Small intestine (tissue), 16 donors: ENCODE measurements at places on chromosomes 12 and 14. TPM values are rescaled to one million over a fixed set of nuclear protein-coding genes. Genes with fewer than 3 reads are reported as not detected.

DNA sequence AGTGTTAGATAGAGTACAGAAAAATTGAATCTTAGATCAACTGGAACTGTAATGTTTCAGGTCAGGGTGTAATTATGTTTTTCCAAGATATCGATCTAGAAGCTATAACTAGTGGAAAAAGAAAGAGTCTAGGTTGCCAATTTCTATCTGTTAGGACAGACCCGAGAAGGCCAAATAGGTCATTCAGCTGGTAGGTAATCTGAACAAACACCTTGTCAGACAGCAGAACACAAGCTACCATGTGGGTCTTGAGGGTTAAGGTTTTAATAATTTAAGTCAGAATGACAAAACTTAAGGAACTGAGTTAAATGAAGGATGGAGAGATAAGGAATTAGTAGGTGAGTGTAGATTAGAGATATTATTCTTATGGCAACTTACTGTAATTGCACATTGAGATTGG, 44.9 kb upstream of the KCNMB4 start:
- no peak overlapping the region for H3K27ac ChIP-seq
- H3K36me3 ChIP-seq = no peaks in the 10 kb centered on the region
- no peaks in the 10 kb centered on the region for H3K4me1 ChIP-seq
- DNase-seq = no peak
- no peak overlapping the region for H3K4me3 ChIP-seq
- H3K27me3 ChIP-seq = no peaks in the 10 kb centered on the region

GRCh38 chr12:124561231-124561630, 6.2 kb downstream of the NCOR2 start:
- H3K27ac ChIP-seq = no peak overlapping the region
- H3K27me3 ChIP-seq = no peaks in the 10 kb centered on the region
- no peak overlapping the region for H3K4me3 ChIP-seq
- no peak for DNase-seq
- peaks cover 15% of the 10 kb centered on the region for H3K4me1 ChIP-seq

DNA sequence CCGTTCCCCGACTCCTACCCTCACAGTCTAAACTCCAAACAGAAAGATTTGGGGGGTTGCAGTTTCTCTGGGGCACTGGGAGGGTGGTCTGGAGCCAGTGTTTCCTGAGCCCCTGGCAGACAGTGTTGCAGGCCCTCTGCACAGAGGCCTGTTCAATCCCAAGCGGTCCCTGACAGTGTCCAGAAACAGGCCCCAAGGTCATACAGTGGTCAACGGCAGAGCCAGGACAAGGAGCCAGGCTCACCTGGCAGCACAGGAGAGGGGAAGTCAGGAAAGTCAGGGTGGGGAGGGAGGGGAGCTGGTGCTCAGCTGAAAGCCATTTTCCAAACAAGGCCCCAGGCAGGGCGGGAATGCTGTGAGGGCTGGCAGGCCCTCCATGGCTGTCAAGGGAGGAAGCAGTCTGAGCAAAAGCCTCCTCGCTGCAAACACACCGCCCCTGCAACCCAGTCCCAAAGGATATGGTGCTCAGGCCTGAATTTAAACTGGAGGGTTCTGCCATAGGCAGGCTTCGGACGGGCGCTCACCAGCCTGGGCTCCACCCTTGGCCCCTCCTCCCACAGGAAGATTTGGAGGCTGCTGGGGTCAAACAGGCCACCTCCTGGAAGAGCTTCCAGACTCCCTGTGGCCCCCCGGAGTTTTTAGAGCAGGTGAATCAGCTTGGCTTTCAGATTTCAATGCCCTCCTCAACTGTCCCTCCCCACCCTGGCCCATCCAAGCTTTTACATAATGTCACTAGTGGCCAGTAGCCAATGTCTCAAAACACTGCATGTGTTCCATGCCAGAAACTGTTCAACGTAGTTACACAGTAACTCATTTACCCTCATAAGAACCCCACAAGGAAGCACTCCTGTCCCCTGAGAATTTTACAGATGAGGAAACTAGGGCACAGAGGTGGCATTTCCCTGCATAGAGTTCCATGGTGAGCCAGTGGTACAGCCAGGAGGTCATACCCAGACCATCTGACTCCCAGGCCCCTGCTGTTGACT, 41.5 kb downstream of the CHGA start:
- H3K4me3 ChIP-seq = no peak overlapping the region
- no peaks in the 10 kb centered on the region for H3K4me1 ChIP-seq
- H3K27me3 ChIP-seq = no peaks in the 10 kb centered on the region
- no peak for DNase-seq

DNA sequence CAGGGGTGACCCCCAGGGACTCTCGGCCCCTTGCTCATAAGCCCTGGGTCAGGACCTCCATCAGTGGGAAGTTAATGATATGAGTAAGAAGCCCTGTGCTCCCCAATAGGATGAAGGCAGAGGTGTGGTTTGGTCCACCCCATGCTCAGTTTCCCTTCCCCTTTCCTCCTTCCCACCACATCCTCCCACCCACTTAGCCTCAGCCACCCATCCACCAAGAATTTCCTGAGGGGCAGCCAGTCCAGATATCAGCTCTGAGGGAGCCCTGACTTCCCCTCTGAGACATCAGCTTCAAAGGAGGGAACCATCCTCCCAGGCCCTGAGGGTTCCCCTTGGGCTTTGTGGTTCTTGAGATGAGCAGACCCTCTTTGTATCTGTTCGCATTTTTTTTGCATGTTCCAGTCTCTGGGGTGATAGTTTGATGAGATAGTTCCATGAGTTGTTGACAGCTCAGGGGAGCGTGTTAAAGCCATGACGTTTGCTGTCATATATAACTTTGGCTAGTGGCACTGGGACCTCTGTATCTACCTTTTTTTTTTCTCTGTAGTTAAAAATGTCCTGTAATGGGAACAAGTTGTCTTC, 71.2 kb downstream of the LGMN start:
- no peaks in the 10 kb centered on the region for H3K27me3 ChIP-seq
- no peak overlapping the region for H3K27ac ChIP-seq
- no peaks in the 10 kb centered on the region for H3K4me1 ChIP-seq
- peaks cover 8% of the 10 kb centered on the region for H3K36me3 ChIP-seq
- DNase-seq = no peak

DNA sequence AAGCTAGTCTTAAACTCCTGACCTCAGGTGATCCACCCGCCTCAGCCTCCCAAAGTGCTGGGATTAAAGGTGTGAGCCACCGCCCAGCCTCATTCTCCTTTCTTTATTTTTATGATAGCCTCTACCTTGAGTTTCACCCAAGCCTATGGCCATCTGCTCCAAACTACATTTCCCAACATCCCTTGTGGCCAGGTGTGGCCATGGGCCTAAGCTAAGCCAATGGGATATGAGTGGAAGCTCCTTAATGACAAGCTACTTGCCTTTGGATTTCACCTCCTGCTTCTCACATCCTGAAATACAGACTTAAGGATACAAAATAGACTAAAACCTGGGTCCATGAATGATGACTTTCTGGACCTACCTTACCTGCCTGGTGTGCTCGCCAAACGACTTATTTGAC, 46.2 kb downstream of the DPF3 start:
- DNase-seq = no peak
- H3K4me3 ChIP-seq = no peak overlapping the region
- H3K36me3 ChIP-seq = no peaks in the 10 kb centered on the region
- H3K27me3 ChIP-seq = no peaks in the 10 kb centered on the region
- H3K27ac ChIP-seq = no peak overlapping the region

The LRRC10 gene
- not detected for polyA plus RNA-seq

The RBMS2 gene
- 7.8 TPM for polyA plus RNA-seq
